H9 (cell line): ENCODE measurements at places on chromosomes 7 and 10. TPM values are rescaled to one million over a fixed set of nuclear protein-coding genes. Genes with fewer than 3 reads are reported as not detected.

The LMTK2 gene
- total RNA-seq: 22.3 and 24.9 TPM in 2 replicates

GRCh38 chr7:91988213-91988612, 47.6 kb downstream of the AKAP9 start:
- no peaks in the 10 kb centered on the region for H3K27me3 ChIP-seq
- no peaks in the 10 kb centered on the region for H3K4me1 ChIP-seq
- no peak for DNase-seq
- H3K4me3 ChIP-seq: no peak overlapping the region
- H3K27ac ChIP-seq: no peak overlapping the region
- peaks cover 8% of the 10 kb centered on the region for H3K36me3 ChIP-seq

DNA sequence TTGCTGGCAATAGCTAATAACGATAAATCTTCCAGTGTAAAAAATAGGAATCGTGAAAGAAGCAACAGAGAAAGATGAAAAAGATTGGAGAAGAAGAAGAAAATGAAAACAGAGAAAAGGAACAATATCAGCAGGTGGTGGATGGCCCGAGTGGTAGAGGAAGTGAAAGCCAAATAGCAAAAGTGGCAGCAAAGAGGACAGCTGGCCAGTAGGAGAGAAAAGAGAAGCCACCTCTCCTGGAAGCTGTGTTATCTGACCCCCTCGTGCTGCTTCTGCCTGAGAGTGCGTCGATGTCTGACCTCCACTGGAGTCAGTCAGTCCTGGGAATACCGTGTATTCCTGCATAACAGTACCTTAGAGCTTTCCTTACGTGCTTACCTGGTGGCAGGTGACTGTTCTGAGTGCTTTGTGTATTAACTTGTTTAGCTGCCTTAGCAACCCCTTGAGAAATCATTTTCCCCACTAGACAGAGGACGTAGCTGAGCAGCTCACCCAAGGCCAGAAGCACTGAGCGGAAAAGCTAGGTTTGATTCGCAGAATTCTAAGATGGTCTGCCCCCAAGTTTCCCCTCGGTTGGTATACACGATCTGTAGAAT, 88.3 kb downstream of the CHN2 start:
- H3K36me3 ChIP-seq: no peaks in the 10 kb centered on the region
- H3K27ac ChIP-seq: no peak overlapping the region
- H3K27me3 ChIP-seq: no peaks in the 10 kb centered on the region
- H3K4me3 ChIP-seq: no peak overlapping the region

DNA sequence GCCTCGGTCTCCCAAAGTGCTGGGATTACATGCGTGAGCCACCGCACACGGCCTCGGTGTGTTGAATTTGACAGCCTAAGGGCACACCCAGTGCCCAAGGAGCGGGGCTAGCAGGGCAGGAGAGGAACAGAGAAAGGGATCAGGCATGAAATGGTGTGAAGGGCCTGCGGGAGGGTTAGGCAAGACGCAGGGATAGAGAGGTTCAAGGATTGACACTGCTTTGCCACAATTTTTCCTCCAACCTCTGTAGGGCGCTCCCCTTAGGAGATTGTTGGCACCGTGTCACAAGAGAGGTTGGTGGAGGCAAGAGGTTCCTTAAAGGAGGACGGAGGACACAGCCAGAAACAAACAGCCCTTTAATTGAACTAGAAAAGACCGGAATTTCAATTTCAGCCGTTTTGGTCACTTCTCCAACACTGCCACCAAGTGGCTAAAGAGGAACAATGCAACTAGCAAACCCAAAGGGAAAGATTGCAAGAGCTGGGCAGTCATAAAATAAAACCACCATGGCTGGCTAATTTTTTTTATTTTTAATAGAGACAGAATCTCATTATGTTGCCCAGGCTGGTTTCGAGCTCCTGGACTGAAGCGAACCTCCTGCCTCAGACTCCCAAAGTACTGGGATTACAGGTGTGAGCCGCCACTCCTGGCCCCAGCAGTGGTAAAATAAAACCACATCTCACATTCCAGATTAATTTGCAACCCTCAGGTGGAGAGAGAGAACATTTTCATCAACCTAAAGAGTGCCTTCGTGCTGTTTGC, 6.9 kb upstream of the CREB3L2 start:
- H3K4me1 ChIP-seq: no peaks in the 10 kb centered on the region
- H3K27ac ChIP-seq: no peak overlapping the region
- no peaks in the 10 kb centered on the region for H3K36me3 ChIP-seq
- no peaks in the 10 kb centered on the region for H3K27me3 ChIP-seq

DNA sequence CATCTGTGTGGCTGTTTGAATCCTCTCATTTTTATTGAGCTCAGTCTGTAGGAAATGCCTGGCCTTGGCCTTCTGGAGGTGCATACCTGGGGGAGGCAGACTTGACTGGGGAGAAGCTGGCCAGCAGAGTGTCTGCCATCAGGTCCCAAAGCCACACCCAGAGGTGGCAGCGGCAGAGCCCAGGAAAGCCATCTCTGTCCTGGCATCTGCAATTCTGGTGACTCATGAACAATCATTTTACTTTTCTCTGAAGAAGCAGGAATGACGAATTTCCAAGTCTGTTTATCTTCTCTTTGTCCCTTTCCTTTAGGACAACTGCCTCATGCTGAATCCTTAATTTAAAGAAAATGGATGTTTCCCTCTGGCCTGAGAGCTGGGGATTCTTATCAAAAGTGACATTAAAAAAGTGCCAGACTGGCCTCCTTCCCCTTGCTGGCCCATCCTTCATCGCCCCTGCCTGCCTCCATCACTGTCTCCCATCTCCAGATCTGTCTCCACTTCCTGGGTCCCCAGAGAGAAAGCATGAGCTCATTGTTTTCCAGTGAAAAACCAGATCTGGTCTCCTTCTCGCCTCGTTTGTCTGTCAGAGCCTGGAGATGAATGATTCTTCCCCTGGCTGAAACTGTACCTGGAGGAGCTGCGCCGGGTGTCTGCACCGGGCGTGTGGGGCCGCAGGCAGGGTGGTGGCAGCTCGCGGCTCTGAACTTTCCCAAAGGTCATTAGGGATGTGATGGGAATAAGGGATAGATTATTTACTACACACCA, 124.5 kb downstream of the TMEM178B start:
- H3K36me3 ChIP-seq: no peaks in the 10 kb centered on the region
- H3K27ac ChIP-seq: no peak overlapping the region
- peaks cover 4% of the 10 kb centered on the region; the same call in 1 of the 2 replicates for H3K4me1 ChIP-seq
- DNase-seq: no peak
- no peaks in the 10 kb centered on the region for H3K27me3 ChIP-seq

The AMPH gene
- 4.5 and 4.8 TPM in 2 replicates for total RNA-seq

- H3K4me1 ChIP-seq: no peaks in the 10 kb centered on the region
- H3K27ac ChIP-seq: no peak overlapping the region
- DNase-seq: peak; percentile 83
- H3K4me3 ChIP-seq: peak overlapping the region; percentile 92
- no peaks in the 10 kb centered on the region for H3K27me3 ChIP-seq
These were observed 370 bp upstream of the EZH2 start for GRCh38 chr7:148884299-148885022.

DNA sequence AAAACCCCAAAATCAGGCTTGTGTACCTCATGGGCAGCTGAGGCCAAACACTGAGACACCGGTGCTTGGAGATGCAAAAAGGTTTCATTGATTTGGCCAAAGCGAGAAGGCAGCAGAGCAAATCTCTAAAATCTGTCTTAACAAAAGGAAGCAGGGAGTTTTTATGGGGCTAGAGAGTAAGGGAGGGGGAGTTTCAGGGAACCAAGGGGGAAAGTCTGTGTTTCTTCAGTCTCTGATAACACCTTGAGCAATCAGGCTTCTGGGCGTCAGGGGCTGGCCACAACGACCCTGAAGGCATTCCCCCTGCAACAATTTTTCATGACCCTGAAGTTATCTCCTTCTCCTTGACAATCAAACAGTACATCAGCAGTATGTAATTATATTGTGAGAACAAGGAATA, 2.7 kb upstream of the ZNF786 start:
- no peak for DNase-seq
- peaks cover 5% of the 10 kb centered on the region; the same call in 2 of the 3 replicates for H3K36me3 ChIP-seq
- no peaks in the 10 kb centered on the region for H3K27me3 ChIP-seq
- no peak overlapping the region; the same call in 2 of the 3 replicates for H3K4me3 ChIP-seq
- H3K4me1 ChIP-seq: no peaks in the 10 kb centered on the region

- no peak overlapping the region for H3K4me3 ChIP-seq
- no peaks in the 10 kb centered on the region for H3K4me1 ChIP-seq
- no peak overlapping the region for H3K27ac ChIP-seq
- no peaks in the 10 kb centered on the region for H3K36me3 ChIP-seq
These were observed 9.8 kb downstream of the CLRN3 start for GRCh38 chr10:127882801-127883459.

GRCh38 chr10:106872176-106872575, 292.3 kb downstream of the SORCS1 start:
- no peaks in the 10 kb centered on the region for H3K36me3 ChIP-seq
- H3K4me1 ChIP-seq: no peaks in the 10 kb centered on the region
- H3K4me3 ChIP-seq: no peak overlapping the region
- no peaks in the 10 kb centered on the region for H3K27me3 ChIP-seq

GRCh38 chr10:98528805-98529183, 82.1 kb upstream of the HPS1 start:
- DNase-seq: no peak
- no peaks in the 10 kb centered on the region for H3K27me3 ChIP-seq
- no peak overlapping the region for H3K4me3 ChIP-seq
- no peaks in the 10 kb centered on the region for H3K36me3 ChIP-seq
- H3K4me1 ChIP-seq: no peaks in the 10 kb centered on the region
- H3K27ac ChIP-seq: no peak overlapping the region

The MET gene
- 5.0 and 5.5 TPM in 2 replicates for total RNA-seq

- no peak overlapping the region for H3K4me3 ChIP-seq
- no peak for DNase-seq
- no peaks in the 10 kb centered on the region for H3K36me3 ChIP-seq
- no peaks in the 10 kb centered on the region for H3K27me3 ChIP-seq
These were observed 54.0 kb downstream of the COL17A1 start for GRCh38 chr10:104031631-104032030.

GRCh38 chr7:155618708-155619633, 25.5 kb upstream of the RBM33 start:
- no peak overlapping the region for H3K27ac ChIP-seq
- H3K4me3 ChIP-seq: no peak overlapping the region
- H3K4me1 ChIP-seq: no peaks in the 10 kb centered on the region
- H3K27me3 ChIP-seq: no peaks in the 10 kb centered on the region
- DNase-seq: no peak
- H3K36me3 ChIP-seq: peaks cover 25% of the 10 kb centered on the region

DNA sequence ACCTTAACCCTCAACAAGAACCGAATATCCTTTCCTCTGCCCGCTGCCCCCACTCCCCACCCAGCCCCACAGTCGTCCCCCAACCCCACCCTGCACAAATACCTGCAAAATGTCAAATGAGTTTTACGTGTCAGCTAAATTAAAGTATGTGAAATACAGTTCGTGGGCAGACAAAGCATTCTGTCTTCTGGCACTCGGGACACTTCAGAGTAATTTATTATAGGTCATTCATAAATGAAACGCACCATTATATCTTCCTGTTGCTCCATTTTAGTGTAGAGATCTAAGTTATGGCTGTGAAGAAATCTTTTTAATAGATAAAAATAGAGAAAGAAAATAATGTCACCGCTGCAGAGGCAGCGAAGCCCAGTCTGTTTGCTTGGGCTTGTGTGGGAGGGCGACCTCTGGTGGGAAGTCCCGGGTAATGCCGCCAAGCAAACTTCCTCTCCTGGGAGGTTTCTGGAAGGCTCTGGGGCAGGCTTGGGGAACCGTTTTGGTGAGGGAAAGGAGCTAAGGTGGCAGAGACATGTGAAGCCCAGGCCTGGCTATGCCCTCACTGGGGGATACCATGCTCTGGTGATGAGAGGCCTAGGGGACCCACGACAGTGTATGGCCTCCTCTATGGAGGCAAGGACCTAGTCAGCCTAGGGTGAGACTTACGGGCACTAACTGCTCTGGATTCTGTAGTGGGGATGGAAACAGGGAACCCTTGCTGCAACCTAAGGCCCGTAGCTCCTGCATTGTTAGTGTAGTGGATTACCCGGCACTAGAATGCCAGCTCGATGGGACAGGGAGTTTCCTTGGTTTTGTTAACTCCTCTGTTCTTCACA, 604.9 kb downstream of the LRMDA start:
- peaks cover 2% of the 10 kb centered on the region; the same call in 1 of the 2 replicates for H3K4me1 ChIP-seq
- H3K36me3 ChIP-seq: peaks cover 12% of the 10 kb centered on the region
- H3K27ac ChIP-seq: no peak overlapping the region
- DNase-seq: peak; percentile 75

The GIMAP4 gene
- total RNA-seq: not detected in 2 replicates

GRCh38 chr10:110269374-110270318, 35.1 kb downstream of the SMNDC1 start:
- no peaks in the 10 kb centered on the region for H3K36me3 ChIP-seq
- H3K4me3 ChIP-seq: no peak overlapping the region
- H3K4me1 ChIP-seq: no peaks in the 10 kb centered on the region
- DNase-seq: no peak
- no peaks in the 10 kb centered on the region for H3K27me3 ChIP-seq
- no peak overlapping the region for H3K27ac ChIP-seq

The WDR91 gene
- total RNA-seq: 7.3 and 9.4 TPM in 2 replicates

DNA sequence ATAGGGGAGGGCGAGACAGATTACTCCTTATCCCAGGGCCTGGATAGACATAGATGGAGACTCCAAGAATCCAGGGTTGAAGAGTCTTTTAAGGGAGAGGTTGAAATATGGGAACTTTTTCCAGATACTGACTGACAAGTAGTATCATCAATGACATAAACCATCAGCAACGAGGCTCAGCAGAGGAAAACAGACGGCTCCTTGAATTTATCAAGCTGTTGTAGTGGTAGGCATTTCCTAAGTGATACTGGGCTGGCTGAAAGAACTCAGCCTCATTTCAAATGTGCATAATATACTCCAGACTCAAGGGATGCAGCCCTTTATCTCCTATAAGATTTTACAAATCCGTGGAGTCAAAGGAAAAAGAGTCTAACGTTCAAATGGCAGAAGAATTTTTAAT, 150.5 kb downstream of the FANK1 start:
- H3K4me3 ChIP-seq: no peak overlapping the region
- no peak overlapping the region for H3K27ac ChIP-seq
- DNase-seq: no peak
- H3K36me3 ChIP-seq: no peaks in the 10 kb centered on the region; the same call in 2 of the 3 replicates
